ENCODE measurements at places on chromosomes 7 and 10. TPM values are rescaled to one million over a fixed set of nuclear protein-coding genes. Genes with fewer than 3 reads are reported as not detected.

- no peak overlapping the region for H3K27ac ChIP-seq
- H3K27me3 ChIP-seq, result no peaks in the 10 kb centered on the region
- H3K36me3 ChIP-seq, result no peaks in the 10 kb centered on the region
- H3K4me3 ChIP-seq, result no peak overlapping the region
- H3K4me1 ChIP-seq, result no peaks in the 10 kb centered on the region
Measured at GRCh38 chr10:52351914-52352330, 37.8 kb downstream of the DKK1 start.

DNA sequence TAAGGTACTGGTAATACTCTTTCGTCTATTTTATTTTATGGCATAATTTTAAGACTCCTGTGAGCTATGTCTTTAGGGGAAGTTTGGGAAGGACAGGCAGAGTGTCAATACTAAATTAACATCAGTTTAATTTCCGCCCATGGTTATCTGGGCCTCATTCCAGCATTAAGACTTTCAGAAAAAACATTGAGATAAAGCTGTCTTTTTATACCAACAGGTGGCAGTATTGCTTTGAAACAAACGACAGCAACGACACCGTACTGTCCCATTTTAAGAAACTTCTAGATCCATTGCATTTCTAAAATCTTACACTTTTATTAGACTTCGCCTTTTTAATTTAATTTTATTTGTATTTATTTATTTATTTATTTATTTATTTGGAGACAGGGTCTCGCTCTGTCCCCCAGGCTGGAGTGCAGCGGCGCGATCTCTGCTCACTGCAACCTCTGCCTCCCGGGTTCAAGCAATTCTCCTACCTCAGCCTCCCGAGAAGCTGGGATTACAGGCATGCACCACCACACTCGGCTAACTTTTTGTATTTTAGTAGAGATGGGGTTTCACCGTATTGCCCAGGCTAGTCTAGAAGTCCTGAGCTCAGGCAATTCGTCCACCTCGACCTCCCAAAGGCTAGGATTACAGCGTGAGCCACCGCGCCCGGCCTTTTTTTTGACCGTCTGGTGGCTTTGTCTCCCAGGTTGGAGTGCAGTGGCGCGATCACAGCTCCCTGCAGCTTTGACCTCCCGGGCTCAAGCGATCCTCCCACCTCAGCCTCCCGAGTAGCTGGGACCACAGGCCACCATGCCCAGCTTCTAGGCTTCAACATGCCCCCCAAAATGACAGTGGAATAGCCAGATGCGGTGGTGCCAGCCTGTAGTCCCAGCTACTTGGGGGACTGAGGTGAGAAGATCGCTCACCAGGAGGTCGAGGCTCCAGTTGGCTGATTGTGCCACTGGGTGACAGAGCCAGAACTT lies 78.7 kb upstream of the C1GALT1 start:
- H3K36me3 ChIP-seq, result no peaks in the 10 kb centered on the region
- H3K4me3 ChIP-seq, result peak overlapping the region; percentile 21
- DNase-seq, result no peak

- peaks cover 4% of the 10 kb centered on the region for H3K27me3 ChIP-seq
- no peaks in the 10 kb centered on the region for H3K36me3 ChIP-seq
- H3K4me1 ChIP-seq, result no peaks in the 10 kb centered on the region
- no peak for DNase-seq
- no peak overlapping the region for H3K4me3 ChIP-seq
- H3K27ac ChIP-seq, result no peak overlapping the region
Measured at GRCh38 chr10:110777661-110778060, 94.1 kb upstream of the PDCD4 start.

- H3K36me3 ChIP-seq, result no peaks in the 10 kb centered on the region
- no peaks in the 10 kb centered on the region for H3K4me1 ChIP-seq
- DNase-seq, result no peak
- no peak overlapping the region for H3K27ac ChIP-seq
- no peaks in the 10 kb centered on the region for H3K27me3 ChIP-seq
Measured at GRCh38 chr10:18879284-18879683, 169.3 kb upstream of the MALRD1 start.

- H3K27me3 ChIP-seq, result no peaks in the 10 kb centered on the region
- H3K36me3 ChIP-seq, result no peaks in the 10 kb centered on the region
- H3K4me1 ChIP-seq, result peaks cover 9% of the 10 kb centered on the region
- no peak overlapping the region for H3K27ac ChIP-seq
Measured at GRCh38 chr10:111561124-111561523, 484.3 kb downstream of the ADRA2A start.

GRCh38 chr10:112784022-112784461 lies 166.0 kb upstream of the TCF7L2 start:
- no peaks in the 10 kb centered on the region for H3K36me3 ChIP-seq
- no peak for DNase-seq
- no peaks in the 10 kb centered on the region for H3K27me3 ChIP-seq

- H3K27ac ChIP-seq, result no peak within 1 kb of the TSS
- DNase-seq, result no peak
- H3K4me1 ChIP-seq, result peaks cover 42% of the 10 kb centered on the region
- H3K27me3 ChIP-seq, result peaks cover 99% of the 10 kb centered on the region
Measured at GRCh38 chr7:23470330-23471105, at the start of gene IGF2BP3. Gene IGF2BP3 (minus strand): TSS chr7:23470491. CDS start chr7:23470110, 381 bp downstream.

- no peaks in the 10 kb centered on the region for H3K36me3 ChIP-seq
- H3K27me3 ChIP-seq, result no peaks in the 10 kb centered on the region
- H3K4me3 ChIP-seq, result no peak overlapping the region
- H3K4me1 ChIP-seq, result no peaks in the 10 kb centered on the region
Measured at GRCh38 chr7:68015978-68016532, 1019.4 kb downstream of the TYW1 start.

- H3K4me3 ChIP-seq, result no peak overlapping the region
- no peaks in the 10 kb centered on the region for H3K27me3 ChIP-seq
- no peak for DNase-seq
- H3K27ac ChIP-seq, result peak overlapping the region; percentile 76
- no peaks in the 10 kb centered on the region for H3K36me3 ChIP-seq
Measured at GRCh38 chr7:2640846-2641316, 9.1 kb downstream of the TTYH3 start.

GRCh38 chr7:135328053-135328452 lies 94.4 kb downstream of the STRA8 start:
- no peak overlapping the region for H3K4me3 ChIP-seq
- no peaks in the 10 kb centered on the region for H3K36me3 ChIP-seq
- no peak overlapping the region for H3K27ac ChIP-seq
- DNase-seq, result no peak
- H3K27me3 ChIP-seq, result no peaks in the 10 kb centered on the region

- H3K27me3 ChIP-seq, result no peaks in the 10 kb centered on the region
- H3K27ac ChIP-seq, result no peak overlapping the region
- no peak overlapping the region for H3K4me3 ChIP-seq
- no peaks in the 10 kb centered on the region for H3K36me3 ChIP-seq
- H3K4me1 ChIP-seq, result no peaks in the 10 kb centered on the region
Measured at GRCh38 chr7:91776171-91776570, 104.3 kb downstream of the MTERF1 start.

GRCh38 chr10:116627386-116627933 lies 6.7 kb downstream of the PNLIPRP2 start:
- no peaks in the 10 kb centered on the region for H3K36me3 ChIP-seq
- no peak for DNase-seq
- no peak overlapping the region for H3K27ac ChIP-seq
- H3K4me1 ChIP-seq, result no peaks in the 10 kb centered on the region
- H3K27me3 ChIP-seq, result peaks cover 7% of the 10 kb centered on the region

GRCh38 chr10:64261676-64262075 lies 740.5 kb downstream of the REEP3 start:
- H3K27me3 ChIP-seq, result no peaks in the 10 kb centered on the region
- DNase-seq, result no peak
- no peaks in the 10 kb centered on the region for H3K4me1 ChIP-seq
- no peak overlapping the region for H3K27ac ChIP-seq
- H3K4me3 ChIP-seq, result no peak overlapping the region
- no peaks in the 10 kb centered on the region for H3K36me3 ChIP-seq

GRCh38 chr10:20200758-20201157 lies 384.5 kb downstream of the PLXDC2 start:
- H3K27me3 ChIP-seq, result no peaks in the 10 kb centered on the region
- no peaks in the 10 kb centered on the region for H3K36me3 ChIP-seq

DNA sequence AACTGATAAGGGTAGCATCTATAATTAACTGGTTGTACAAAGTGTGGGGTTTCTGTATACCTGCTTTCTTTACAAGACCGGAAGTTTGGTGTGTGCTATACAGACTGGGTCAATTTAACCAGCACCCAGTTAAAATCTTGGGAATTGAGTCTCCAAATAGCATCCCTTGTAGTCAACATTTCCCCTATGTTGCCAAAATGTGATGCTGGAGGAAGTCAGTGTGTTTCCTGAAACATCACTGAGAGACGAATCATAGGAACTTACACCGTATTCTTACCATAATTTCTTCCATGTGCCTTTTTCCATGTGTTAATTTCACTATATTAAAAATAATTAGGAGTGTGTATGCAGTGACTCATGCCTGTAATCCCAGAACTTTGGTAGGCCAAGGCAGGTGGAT lies 1.7 kb downstream of the AKR1C4 start:
- H3K27me3 ChIP-seq, result no peaks in the 10 kb centered on the region
- H3K4me3 ChIP-seq, result no peak overlapping the region
- H3K36me3 ChIP-seq, result no peaks in the 10 kb centered on the region
- H3K27ac ChIP-seq, result no peak overlapping the region
- no peak for DNase-seq

- no peak overlapping the region for H3K27ac ChIP-seq
- no peak for DNase-seq
- no peaks in the 10 kb centered on the region for H3K27me3 ChIP-seq
- H3K4me1 ChIP-seq, result no peaks in the 10 kb centered on the region
Measured at GRCh38 chr10:96319754-96320474, 15.7 kb downstream of the DNTT start.

GRCh38 chr10:35172146-35172545 lies 45.5 kb downstream of the CREM start:
- no peaks in the 10 kb centered on the region for H3K27me3 ChIP-seq
- H3K36me3 ChIP-seq, result no peaks in the 10 kb centered on the region
- no peak for DNase-seq
- H3K4me3 ChIP-seq, result no peak overlapping the region
- H3K4me1 ChIP-seq, result no peaks in the 10 kb centered on the region
- no peak overlapping the region for H3K27ac ChIP-seq

DNA sequence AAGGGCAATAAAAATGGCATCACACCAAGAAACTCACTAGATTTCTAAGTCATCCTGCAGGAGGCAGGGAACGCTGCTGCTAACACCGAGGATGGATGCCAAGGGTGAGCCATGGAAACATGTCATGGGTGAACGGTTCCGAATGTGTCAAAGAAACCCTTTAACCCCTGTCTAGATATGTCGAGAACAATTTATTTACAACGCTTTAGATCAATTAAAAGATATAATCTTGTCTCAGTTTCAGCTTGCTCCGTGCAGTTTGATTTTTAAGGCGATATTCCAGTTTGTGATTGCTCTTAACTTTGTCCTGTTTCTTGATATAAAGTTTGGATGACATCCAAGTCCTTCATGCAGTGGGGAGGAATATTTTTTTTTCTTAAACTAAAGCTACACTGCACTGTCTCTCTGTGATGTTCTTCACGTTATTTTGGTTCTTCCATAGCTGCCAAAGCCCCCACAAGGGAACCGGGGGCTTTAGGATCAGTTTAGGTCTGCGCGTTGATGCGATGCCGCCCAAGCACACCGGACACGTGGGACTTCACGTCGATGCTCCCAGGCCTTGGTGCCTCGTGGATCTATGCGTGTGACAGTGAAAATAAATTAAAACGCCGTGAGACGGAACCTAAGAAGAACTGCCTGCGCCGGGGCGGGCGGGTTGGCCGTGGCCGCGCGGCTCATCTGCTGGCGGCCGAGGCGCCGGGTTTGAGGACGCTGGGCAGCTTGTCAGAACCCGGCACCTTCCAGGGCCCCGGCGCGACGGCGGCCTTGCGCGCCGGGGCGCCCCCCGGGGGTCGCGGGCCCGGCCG lies 220.3 kb downstream of the PHTF2 start:
- H3K4me1 ChIP-seq, result peaks cover 13% of the 10 kb centered on the region
- no peaks in the 10 kb centered on the region for H3K27me3 ChIP-seq

DNA sequence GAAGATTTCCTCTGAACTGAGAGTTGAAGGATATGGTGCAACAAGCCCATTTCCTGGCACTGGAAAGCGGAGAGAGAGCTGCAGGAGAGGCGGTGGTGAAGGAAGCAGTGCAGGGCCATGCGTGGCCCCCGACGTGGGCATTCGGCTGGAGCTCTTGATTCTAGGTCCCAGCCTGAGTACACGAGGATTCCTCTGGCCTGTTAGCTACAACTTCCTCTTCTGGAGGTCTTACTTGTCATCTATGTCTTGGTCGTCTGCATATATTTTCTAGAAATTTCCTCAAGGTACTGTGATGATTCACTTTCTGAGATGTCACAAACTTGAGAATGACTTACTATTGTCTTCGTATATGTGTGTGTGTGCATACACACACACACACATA lies 59.2 kb upstream of the JAZF1 start:
- no peaks in the 10 kb centered on the region for H3K4me1 ChIP-seq
- H3K36me3 ChIP-seq, result no peaks in the 10 kb centered on the region
- H3K27ac ChIP-seq, result no peak overlapping the region
- no peak overlapping the region for H3K4me3 ChIP-seq

GRCh38 chr7:130301501-130302020 lies 8.6 kb downstream of the CPA4 start:
- no peaks in the 10 kb centered on the region for H3K27me3 ChIP-seq
- H3K4me3 ChIP-seq, result no peak overlapping the region
- no peaks in the 10 kb centered on the region for H3K36me3 ChIP-seq
- no peak overlapping the region for H3K27ac ChIP-seq
- H3K4me1 ChIP-seq, result no peaks in the 10 kb centered on the region

DNA sequence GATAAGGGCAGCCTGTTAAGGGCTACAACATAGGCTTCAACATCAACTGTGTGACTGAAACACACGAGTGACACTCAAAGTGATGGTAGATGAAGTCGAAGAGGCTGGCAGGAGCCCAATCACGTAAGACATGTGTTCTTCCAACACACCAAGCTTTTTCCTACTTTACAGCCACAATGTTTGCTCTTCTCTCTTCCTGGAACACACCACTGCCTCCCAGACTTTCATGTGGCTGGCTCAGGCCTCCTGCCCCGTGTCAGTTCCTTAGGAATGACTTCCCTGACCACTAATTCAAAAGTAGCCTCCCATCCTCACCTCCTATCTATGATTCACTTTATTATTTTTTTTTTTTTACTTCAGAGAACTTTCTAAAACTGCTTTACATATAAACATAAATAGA lies 209.2 kb downstream of the GPAM start:
- H3K4me3 ChIP-seq, result no peak overlapping the region
- H3K4me1 ChIP-seq, result no peaks in the 10 kb centered on the region
- DNase-seq, result no peak
- no peaks in the 10 kb centered on the region for H3K36me3 ChIP-seq
- H3K27me3 ChIP-seq, result no peaks in the 10 kb centered on the region
- no peak overlapping the region for H3K27ac ChIP-seq

Gene TMEM273
- 63.1 TPM for total RNA-seq

Gene SERPINE1
- 13.7 TPM for total RNA-seq

Gene CHPF2
- 37.2 TPM for total RNA-seq

Gene R3HCC1L
- total RNA-seq, result 13.7 TPM

Gene DPP6
- total RNA-seq, result 1.6 TPM

Gene LAMTOR4
- 105 TPM for total RNA-seq

Gene IFIT5
- 24.4 TPM for total RNA-seq

Gene PALS2
- total RNA-seq, result 15.6 TPM

Gene CAV2
- total RNA-seq, result 192 TPM

Gene TMEM26
- 0.46 TPM for total RNA-seq
